Activated CD4-positive, alpha-beta T cell treated with anti-CD3 and anti-CD28 coated beads, Interleukin-2, amount 50 U/mL, for 1 hour (primary cell): ENCODE measurements at places on chromosomes 2 and 18.

- DNase-seq, result no peak
Measured at GRCh38 chr2:178874529-178875240, 67.5 kb upstream of the TTN start.

DNA sequence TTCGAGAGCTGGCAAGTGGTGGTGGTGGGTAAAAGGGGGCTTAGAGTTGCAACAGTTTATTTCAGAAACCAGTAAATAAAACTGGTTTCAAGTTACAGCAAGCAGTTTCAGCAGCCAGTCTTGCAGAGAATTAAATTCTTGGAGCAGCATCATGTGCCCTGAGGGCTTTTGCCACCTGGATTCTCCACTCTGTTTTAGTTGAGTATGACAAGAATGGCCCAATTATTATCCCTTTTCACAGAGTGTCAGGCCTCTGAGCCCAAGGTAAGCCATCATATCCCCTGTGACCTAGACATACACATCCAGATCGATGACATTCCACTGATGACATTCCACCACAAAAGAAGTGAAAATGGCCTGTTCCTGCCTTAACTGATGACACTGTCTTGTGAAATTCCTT lies 72.8 kb upstream of the FANCL start:
- DNase-seq, result no peak

DNA sequence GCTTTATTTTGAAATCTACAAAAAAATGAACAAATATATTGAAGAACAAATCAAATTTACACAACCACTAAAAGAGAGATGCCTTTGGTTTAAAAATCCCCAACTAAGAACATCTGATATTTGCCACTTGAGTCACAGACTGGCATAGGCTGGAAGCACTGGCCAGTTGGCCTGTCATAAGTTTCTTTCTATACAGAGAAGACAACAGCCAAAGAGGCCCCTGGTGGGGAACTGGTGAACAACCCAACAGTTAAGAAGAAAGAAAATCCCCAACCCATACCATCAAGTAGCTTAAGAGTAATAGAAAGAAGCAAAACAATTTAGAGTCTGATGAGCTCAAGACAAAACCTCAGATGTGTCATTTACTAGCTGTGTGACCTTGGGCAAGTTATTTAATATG lies 45.5 kb downstream of the OSR1 start:
- no peak for DNase-seq

DNA sequence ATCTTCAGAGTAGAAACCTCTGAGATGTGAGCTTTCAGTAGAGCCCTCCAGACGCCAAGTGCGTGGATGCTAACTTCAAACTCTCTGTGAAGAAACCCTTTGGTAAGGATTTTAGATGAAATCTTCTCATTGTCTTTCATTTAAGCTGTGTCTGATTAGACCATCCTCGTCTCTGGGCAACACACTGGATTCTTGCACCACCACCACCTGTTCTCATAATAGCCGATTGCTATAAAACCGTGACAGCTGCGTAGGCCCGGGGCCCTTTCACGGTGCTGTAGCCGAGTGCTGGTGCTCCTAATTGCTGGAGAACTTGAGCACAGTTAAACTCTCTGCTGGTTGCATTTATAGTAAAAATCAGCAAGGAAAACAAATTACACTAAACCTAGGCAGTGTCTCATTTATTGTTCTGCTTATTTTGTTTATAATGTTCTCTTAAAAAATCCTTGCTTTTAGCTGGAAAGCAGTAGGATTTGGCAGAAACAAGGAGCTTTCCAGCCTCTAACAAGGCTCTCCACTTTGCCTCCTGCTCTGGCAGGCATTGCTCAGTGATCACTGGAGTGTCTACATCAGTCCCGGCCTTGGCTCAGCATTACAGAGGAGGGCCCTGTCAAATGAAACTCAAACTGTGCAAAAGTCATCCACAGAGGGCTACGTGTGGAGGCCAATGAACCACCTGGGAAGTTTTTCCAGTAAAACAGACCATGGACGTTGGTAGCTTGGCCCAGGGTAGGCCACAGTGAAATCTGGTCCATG lies 40.9 kb upstream of the MBP start:
- DNase-seq, result no peak

DNA sequence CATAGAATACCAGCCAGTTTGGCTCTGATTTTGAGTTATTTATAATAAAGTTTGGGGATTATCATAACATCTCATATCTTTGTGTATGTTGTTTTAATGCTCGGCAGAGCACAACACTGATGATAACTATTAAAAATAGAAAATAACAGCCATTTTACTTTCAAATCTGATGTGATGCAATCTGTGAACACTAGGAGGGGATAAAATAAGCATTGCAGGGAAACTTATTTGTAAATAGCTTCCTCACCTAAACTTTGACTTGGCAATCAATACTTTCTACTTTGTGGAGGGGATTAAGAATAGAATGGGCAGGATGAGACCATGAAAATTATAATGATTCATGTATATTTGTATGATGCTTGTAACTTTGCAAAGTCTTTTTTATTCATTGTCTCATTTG lies 54.4 kb downstream of the USP14 start:
- DNase-seq, result no peak

GRCh38 chr18:62963507-62963906 lies 248.2 kb downstream of the PHLPP1 start:
- no peak for DNase-seq

DNA sequence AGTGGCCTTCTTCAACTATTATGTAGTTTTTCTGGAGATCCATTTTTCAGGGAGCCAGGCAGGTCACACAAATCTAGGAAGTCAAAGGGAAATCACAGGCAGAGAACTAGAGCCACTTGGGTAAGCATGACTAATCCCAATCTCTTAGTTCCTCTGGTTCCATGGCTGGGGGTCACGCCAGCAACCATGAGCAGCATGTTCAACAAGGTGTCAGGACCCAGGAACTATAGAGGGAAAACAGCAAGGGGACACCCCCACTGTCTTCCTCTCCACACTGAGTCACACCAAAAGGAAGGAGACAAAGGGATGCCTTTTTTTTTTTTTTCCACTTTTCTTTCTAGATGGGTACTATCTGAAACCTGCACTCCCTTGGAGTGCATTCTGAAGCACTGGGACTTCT lies 250.9 kb downstream of the OTX1 start:
- DNase-seq, result no peak

GRCh38 chr2:6352906-6353515 lies 512.7 kb downstream of the CMPK2 start:
- DNase-seq, result no peak

- peak; percentile 72 for DNase-seq
Measured at GRCh38 chr2:86105252-86105968, at the start of gene POLR1A. TSS of gene POLR1A (minus strand) at chr2:86105886. CDS start at chr2:86105776, 110 bp downstream.
